GM12864 (cell line): ENCODE measurements at places on chromosomes 7 and 10.

GRCh38 chr10:77911535-77912123 lies 14.9 kb downstream of the DLG5 start:
- DNase-seq, result no peak

DNA sequence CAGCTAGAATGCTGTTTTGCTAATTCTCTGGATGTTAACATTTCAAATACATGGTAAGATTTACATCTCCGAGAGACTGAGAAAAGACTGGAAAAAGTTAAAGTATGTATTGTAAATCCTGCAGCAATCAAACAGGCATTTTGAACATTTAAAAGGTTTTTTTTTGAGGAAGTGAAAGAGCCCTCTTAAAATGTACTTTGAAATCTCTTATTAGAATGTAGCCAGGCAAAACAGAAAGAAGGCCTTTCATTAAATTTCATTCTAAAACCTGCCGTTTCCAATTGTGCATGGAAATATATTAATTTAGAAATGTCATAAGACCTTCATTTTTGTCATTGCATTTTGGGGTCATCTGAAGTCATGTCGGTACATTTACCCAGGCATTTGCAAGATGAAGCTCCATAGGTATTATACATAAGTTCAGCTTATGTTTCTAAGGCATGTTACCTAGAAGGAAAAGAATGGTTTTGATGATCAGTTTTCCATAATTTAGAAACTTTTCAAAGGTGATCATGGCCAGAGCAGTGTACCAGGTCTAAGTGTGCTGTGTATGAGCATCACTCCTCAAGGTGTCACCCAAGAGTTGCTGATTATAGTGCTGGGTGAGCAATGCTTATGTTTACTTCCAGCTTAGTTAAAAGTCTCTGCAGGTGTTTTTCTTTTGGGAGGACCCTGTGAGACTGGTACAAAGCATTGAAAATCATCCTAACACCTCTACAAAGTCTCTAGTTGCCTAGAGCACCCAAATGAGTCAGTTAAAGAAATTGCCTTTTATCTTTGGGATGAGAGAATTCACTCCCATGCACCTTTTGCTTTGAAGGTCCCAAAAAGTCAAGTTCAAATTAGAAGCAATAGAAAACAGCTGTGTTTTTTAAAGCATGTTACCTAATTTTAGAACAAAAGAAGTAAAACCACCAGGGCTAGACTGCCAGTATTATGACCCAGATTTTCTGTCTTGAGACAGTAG lies 7.1 kb downstream of the ZNF736 start:
- no peak for DNase-seq

- no peak for DNase-seq
Measured at GRCh38 chr7:1065585-1066241, 21.4 kb downstream of the GPR146 start.

- no peak for DNase-seq
Measured at GRCh38 chr10:1416456-1417037, 320.8 kb downstream of the ADARB2 start.

DNA sequence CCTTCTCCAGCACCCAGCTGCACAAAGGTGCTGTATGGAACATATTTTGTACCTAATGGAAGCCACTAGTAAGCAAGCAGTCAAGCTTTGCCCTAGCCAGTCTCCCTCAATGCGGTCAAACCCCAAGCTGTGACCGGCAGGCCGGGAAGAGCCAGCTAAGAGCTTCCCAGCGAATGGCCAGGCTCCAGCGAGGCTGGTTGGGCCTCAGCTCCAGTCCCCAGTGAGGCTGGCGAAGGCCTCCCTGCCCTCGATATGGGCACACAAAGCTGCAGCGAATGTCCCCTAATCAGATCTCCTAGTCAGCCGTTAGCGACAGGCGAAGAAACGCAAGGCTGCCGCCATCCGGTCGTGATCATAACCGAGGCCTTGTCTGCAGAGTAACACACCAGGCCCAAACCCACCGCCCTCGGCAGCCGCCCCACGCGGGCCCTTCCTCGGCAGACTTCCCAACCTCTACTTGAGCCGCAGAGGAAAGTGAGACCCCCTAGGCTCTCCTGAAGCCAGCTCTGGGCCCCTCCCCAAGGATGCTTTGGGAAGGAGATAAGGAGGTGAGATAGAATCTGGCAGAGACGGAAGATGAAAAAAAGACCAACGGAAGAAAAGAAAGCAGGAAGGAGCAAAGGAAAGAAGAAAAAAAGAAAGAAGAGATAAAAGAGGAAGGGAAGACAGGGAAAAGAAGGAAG lies 3.1 kb upstream of the HOXA9 start:
- no peak for DNase-seq

GRCh38 chr7:82677493-82677892 lies 233.9 kb upstream of the CACNA2D1 start:
- DNase-seq, result no peak

DNA sequence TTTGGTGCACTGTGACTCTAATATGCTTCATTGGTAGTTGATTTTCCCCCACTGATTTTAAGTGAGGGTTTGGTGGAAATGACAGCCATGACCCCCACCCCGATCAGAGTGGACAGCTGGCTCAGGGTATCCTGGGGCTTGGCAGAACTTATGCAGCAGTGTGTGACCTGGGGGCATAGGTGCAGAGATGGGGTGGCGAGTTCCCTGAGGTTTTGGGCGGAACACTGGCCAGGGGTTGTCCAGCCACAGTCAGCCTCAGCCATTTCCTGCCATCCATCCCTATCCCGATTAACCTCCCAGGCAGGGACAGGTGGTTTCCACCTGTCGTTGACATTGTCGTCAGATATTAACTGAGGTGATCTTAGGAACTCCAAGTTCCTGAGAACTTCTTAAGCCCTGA lies 155.8 kb upstream of the CHST15 start:
- no peak for DNase-seq

DNA sequence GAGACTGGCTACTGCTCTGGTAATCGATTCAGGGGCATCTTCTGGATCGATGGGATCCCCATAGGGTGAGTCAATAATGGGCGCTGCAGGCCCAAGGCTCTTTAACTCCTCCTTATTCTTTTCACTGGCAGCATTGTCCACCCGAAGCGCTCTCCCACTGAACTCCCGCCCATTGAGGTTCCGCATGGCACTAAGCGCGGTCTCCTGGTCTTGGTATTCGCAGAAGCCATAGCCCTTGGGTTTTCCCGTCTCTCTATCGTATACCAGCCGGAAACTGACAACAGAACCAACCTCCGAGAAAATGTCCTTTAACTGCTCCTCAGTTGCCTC lies 285 bp downstream of the CSTF2T start:
- DNase-seq, result no peak

- DNase-seq, result no peak
Measured at GRCh38 chr10:121076776-121077715, 225.9 kb downstream of the WDR11 start.

DNA sequence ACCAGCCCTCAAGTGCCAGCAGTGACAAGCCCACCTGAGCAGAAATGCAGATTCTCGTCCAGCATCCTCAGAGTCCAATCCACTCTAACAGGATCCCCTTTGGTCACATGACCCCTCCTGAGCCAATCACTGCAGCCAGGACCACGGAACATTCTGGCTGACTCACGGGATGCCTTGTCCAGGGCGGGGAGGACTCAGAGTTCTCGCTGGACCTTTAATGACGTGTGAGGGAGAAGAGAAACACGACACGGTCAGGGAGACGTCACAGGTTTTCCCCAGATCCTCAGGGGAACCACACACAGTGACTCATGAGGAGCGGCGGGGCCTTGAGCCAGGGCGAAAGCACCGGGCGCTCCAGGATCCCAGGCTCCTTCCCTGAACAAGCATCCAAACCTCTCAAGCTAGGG lies 155.7 kb downstream of the PTPRN2 start:
- no peak for DNase-seq

GRCh38 chr7:122885583-122886356 lies 490 bp downstream of the CADPS2 start:
- DNase-seq, result no peak

DNA sequence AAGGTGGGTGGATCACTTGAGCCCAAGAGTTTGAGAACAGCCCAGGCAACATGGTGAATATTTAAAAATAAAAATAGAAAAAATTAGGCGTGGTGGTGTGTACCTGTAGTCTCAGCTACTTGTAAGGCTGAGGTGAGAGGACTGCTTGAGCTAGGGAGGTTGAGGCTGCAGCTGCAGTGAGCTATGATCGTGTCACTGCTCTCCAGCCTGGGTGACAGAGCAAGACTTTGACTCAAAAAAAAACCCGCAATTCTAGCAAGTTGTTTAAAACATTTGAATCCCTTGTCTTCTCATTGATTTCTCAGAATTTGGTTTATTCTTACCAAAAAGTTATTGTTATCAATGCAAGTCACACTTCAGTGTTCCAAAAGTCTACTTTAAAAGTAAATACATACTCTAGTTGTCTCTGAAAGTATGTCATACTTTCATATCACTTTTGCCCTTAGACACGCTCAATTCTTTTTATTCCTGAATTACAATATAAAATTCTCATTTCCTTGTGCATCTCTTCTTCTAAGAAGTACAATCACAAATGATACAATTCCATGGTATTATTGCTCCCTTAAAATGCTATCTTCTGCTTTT lies 6.3 kb downstream of the EPC1 start:
- no peak for DNase-seq

- no peak for DNase-seq
Measured at GRCh38 chr10:127158662-127159061, 37.7 kb downstream of the INSYN2A start.

- no peak for DNase-seq
Measured at GRCh38 chr10:79384773-79385391, 37.6 kb downstream of the PPIF start.

GRCh38 chr7:144824360-144824759 lies 11.5 kb downstream of the TPK1 start:
- no peak for DNase-seq

- no peak for DNase-seq
Measured at GRCh38 chr10:126240483-126240882, 147.8 kb downstream of the ADAM12 start.

DNA sequence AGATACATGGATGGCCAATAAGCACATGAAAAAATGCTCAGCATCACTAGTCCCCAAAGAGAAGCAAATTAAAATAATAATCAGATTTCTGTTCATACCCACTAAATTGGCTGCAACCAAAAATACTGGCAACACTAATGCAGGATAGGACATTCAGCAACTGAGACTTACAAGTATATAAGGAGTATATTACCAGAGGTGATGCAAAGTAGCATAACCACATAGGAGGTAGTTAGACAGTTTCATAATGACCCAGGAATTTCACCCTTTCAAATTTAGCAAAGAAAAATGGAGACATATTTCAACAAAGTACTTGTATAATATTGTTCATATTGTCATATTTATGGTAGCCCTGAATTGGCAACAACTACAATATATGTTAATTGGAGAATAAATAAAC lies 727.8 kb downstream of the GRID1 start:
- DNase-seq, result no peak

DNA sequence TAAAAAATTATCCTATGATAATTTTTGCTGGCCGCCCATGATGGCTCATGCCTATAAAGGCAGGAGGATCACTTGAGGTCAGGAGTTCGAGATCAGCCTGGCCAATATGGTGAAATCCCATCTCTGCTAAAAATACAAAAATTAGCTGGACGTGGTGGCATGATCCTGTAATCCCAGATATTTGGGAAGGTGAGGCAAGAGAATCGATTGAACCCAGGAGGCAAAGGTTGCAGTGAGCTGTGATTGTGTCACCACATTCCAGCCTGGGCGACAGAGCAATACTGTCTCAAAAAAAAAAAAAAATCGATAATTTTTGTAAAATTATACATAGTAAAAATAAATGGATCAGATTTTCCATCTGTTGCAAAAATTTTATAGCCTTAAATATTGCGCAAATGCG lies 31.7 kb upstream of the CDK14 start:
- DNase-seq, result no peak

DNA sequence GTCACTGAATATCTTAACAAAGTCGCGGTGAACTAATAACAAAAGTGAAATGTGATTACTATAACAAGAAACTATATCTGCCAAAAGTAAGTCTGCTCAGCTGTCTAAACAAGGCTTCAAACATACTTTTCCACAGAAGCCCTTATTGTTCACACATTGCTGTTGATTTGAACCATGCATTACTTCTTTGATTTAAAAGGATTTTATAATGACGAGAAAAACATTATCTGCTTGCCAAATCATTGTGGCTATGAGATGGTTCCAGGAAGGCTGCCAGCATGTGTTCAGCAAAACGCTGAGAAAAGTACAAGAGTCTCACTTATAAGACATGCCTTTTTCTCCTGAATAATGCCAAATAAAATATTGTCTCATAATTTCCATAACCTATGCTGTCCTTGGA lies 24.4 kb downstream of the RNF133 start:
- DNase-seq, result no peak

GRCh38 chr7:155211761-155212160 lies 85.9 kb upstream of the INSIG1 start:
- no peak for DNase-seq

GRCh38 chr7:46390042-46390441 lies 469.0 kb upstream of the IGFBP3 start:
- no peak for DNase-seq

DNA sequence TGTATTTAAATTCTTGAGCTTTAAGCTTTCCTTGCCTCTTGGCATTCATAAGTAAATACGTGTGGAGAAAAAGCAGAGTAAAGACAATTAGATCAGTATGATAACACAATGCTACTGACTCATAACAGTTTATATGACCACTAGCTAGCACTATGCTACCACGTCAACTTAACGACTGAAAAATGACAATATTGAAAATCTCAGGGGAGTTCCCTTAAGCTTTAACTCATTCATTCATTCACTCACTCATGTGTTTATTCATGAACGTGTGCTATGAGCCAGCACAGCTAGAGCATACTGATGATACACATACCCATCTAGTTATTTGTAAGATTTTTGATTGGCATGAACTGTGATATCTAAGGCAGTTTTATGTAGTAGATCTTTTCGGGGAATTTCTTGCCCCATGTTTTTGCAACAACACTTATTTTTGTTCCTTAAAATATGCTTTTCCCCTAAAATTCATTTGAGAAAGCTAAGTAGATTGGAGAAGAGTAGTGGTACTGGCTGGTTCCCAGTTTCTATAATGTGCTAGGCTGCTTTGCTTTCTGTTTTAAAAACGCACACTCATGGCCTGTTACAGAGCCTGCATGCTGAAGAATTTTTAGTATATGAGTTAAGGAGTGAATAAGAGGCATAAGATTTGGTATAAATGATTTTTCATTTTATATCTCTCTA lies 57.4 kb upstream of the ACBD5 start:
- DNase-seq, result no peak

- DNase-seq, result no peak
Measured at GRCh38 chr7:41189866-41190265, 513.0 kb downstream of the INHBA start.

GRCh38 chr7:139603896-139604295 lies 80.4 kb downstream of the CLEC2L start:
- DNase-seq, result no peak

GRCh38 chr7:141549582-141549981 lies 1.6 kb upstream of the AGK start:
- DNase-seq, result no peak

- peak; percentile 30 for DNase-seq
Measured at GRCh38 chr7:66837007-66837406, 84.0 kb upstream of the TMEM248 start.

- DNase-seq, result no peak
Measured at GRCh38 chr10:128113026-128113425, 13.2 kb downstream of the MKI67 start.

GRCh38 chr10:28954211-28954610 lies 276.9 kb downstream of the BAMBI start:
- DNase-seq, result no peak

- no peak for DNase-seq
Measured at GRCh38 chr7:118151671-118152070, 32.3 kb upstream of the LSM8 start.

- DNase-seq, result no peak
Measured at GRCh38 chr7:66460921-66461361, 167.7 kb upstream of the KCTD7 start.

- DNase-seq, result no peak
Measured at GRCh38 chr7:27177795-27178320, 3.7 kb upstream of the HOXA10 start.

GRCh38 chr7:81162234-81162633 lies 243.4 kb upstream of the SEMA3C start:
- no peak for DNase-seq
